ENCODE measurements at places on chromosomes 3 and 15.

- no peak for DNase-seq
Measured at GRCh38 chr15:28020644-28021043, 78.5 kb downstream of the OCA2 start.

DNA sequence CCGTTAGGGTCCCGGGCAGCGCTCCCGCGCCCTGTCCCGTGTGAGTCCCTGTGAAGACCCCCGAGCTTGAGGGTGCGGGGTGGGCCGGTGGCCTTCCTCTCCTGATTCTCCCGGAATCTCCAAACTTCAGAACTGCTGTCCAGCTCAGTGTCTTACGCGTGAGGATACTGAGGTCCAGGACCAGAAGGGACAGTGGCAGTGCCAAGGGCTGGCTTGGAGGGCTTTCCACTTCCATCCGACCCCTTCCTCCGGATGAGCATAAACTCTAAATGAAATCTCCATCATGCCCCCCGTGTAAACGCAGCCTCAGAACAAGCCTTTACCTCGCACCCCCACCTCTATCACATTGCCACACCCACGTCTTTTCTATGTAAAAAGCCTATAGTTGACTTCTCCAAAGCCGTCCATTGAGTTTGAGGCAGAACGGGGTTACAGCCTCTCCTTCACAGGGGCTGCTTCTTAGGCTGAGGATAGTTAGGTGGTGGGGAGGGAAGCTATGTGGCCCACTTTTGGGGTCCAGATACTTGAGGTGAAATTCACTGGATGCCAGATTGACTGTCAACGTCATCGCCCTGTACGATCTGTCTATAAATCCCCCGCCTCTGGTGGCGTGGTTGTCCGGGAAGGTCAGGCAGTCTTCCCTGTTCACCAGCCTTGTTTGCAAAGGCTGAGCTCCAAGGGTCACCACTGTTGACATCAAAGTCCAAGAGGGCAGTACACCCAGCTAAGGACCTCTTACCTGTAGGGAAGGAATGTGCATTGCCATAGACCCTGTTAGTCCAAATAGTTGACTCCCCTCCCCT, 1.1 kb downstream of the EDEM1 start:
- DNase-seq: no peak

DNA sequence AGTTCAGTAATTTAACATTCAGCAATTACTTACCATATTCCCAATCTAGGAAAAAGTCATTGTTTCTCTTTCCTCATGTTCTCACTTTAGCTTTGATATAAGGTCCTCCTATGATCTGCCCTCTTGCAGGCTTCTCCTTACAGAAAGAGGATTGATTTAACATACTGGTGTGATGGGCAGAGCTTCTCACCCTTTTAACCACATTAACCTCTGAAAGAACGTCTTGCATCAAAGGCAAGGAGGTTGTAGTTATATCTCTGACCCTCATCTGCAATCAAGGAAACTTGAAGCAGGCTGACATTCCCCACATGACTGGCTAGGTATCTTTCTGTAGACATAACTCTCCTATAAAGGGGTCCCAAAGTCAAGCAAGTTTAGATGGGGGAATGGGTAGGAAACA, 39.5 kb downstream of the BTLA start:
- DNase-seq: no peak

- no peak for DNase-seq
Measured at GRCh38 chr3:10330319-10330718, 9.4 kb upstream of the SEC13 start.

DNA sequence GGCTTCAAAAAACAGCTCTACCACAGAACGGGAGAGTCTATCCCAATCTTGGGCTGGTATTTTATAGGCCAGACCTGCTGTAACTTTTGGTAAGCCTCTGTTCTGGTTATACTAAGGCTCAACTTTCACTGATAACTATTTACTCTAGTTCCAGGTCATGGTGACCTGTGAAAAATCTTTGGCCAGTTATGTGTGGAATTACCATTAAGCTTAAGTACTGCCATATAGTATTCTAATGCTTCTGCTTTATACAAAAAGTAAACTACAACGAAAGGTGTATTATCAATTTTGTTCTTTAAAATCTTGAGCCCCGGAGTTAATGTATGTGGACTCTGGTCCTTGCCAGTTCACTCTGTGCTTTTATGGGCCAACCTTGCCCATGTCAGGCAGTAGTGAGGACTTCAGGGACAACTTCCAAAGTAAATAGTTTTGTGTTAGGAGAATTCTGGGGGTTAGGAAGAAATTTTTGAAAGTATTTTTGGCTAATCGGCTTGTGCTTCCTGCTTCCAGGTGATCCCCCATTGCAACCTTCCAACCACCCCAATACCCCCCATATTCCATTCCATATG, 6.4 kb downstream of the SIAH2 start:
- DNase-seq: no peak

- DNase-seq: no peak
Measured at GRCh38 chr3:70899816-70900215, 587.4 kb upstream of the MDFIC2 start.

- no peak for DNase-seq
Measured at GRCh38 chr15:68244235-68244634, 14.7 kb upstream of the CLN6 start.

DNA sequence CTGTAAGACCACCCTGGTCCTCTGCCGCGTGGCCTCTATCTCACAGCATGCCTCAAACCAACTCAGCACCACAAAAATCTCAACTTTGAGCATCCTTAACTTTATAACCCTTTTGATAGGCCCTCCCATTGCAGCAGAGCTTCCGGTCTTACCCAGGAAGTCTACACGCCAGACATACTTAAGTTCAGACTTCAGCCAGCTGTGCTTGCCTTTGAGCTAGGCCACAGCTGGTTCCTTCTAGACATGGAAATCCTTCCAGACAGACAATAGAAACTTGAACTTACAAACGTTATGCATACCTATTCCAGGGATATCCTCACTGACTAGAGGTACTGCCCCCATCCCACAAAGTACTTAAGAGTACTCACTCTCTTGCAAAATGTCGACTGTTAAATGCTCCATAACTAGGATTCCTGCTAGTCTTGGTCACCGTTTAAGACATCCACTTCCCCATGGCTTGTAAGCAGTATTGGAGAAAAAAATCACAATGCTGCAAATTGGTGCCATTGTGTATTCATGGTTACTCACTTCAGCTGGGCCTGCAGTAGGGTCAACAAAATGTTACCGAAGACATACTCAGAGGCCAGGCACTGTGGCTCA, 183.5 kb downstream of the TBL1XR1 start:
- DNase-seq: no peak

All from GM18507 (cell line).